ENCODE measurements at places on chromosomes 16 and 17. TPM values are rescaled to one million over a fixed set of nuclear protein-coding genes. Genes with fewer than 3 reads are reported as not detected.

The SSTR5 gene
- not detected for total RNA-seq

The FAM222B gene
- 10.5 TPM for total RNA-seq

The CACNG5 gene
- total RNA-seq, result not detected

The LLGL1 gene
- 46.0 TPM for total RNA-seq

The SPATA33 gene
- 2.0 TPM for total RNA-seq

The BCL6B gene
- 0.35 TPM for total RNA-seq

The ULK2 gene
- 21.5 TPM for total RNA-seq

The HIC1 gene
- 91.3 TPM for total RNA-seq

The SEZ6 gene
- not detected for total RNA-seq

The CDH15 gene
- total RNA-seq, result not detected

The ERN1 gene
- total RNA-seq, result 13.9 TPM

The NETO2 gene
- total RNA-seq, result 16.6 TPM

The ST6GALNAC1 gene
- total RNA-seq, result not detected

The MARCHF10 gene
- total RNA-seq, result not detected

The CDH1 gene
- not detected for total RNA-seq

The HBA1 gene
- total RNA-seq, result 1.9 TPM

The ENPP7 gene
- not detected for total RNA-seq

The KRTAP2-2 gene
- total RNA-seq, result not detected

The NPLOC4 gene
- 48.2 TPM for total RNA-seq

The DNAAF1 gene
- not detected for total RNA-seq

The KRTAP9-7 gene
- total RNA-seq, result not detected

The RARA gene
- total RNA-seq, result 52.8 TPM

The CTF1 gene
- total RNA-seq, result 2.9 TPM

The CD7 gene
- 4.0 TPM for total RNA-seq

The NFATC2IP gene
- total RNA-seq, result 8.6 TPM

The LLGL2 gene
- 0.09 TPM for total RNA-seq

The KRT17 gene
- total RNA-seq, result not detected

The MPRIP gene
- 87.9 TPM for total RNA-seq

The KRT20 gene
- total RNA-seq, result not detected

The ATP6V0D1 gene
- 70.6 TPM for total RNA-seq
